Transverse colon (tissue), 4 donors: ENCODE measurements at places on chromosomes 7 and 10. TPM values are rescaled to one million over a fixed set of nuclear protein-coding genes. Genes with fewer than 3 reads are reported as not detected.

GRCh38 chr7:142637240-142637639 lies 112.0 kb upstream of the PRSS1 start:
- no peak overlapping the region for H3K4me3 ChIP-seq
- no peak overlapping the region for H3K27ac ChIP-seq
- DNase-seq = no peak
- H3K27me3 ChIP-seq = peaks cover 22% of the 10 kb centered on the region

DNA sequence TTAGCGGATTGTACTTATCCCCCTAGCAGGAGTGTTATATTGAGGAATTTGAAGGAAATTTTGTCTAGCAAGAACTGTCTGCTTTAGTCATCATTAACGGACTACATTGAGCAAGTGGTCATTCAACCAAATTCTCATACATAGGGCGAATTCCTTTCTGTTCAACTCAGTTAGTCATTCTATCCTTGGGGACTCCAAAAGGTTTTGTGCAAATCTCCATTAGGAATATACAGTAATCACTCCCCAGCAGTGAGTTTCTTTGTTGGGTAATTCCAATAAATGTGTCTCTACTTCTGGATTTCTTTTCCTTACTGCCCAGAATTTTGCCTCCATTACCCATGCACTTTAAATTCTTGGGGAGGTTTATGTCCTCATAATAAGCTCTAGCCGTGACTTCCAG lies 51.1 kb downstream of the EPDR1 start:
- H3K36me3 ChIP-seq = no peaks in the 10 kb centered on the region
- DNase-seq = no peak
- no peak overlapping the region for H3K27ac ChIP-seq
- no peaks in the 10 kb centered on the region for H3K27me3 ChIP-seq
- H3K4me1 ChIP-seq = no peaks in the 10 kb centered on the region

- peak overlapping the region; percentile 44 for H3K27ac ChIP-seq
- H3K27me3 ChIP-seq = no peaks in the 10 kb centered on the region
- no peak for DNase-seq
- H3K4me1 ChIP-seq = peaks cover 3% of the 10 kb centered on the region
Measured at GRCh38 chr10:95837783-95838182, 70.0 kb upstream of the CC2D2B start.

DNA sequence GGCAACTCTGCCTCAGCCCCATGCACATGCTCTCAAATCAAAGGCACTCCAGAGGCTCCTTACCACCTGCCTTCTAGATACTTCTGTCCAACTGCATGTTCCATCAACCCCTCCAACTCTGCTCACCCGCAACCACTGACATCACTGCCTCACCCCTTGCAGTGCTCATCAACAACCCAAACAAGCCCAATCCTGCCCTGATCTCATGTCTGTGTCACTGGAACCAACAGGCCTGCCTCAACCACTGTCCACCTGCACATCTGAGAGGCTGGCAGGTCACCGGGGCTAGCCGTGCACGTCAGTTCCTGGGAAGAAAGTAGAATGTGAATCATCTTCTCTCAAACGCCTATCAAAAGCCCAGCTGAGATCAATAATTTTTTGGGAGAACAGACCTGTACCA lies 33.3 kb downstream of the CTBP2 start:
- H3K4me1 ChIP-seq = peaks cover 32% of the 10 kb centered on the region
- no peaks in the 10 kb centered on the region for H3K36me3 ChIP-seq
- H3K27me3 ChIP-seq = no peaks in the 10 kb centered on the region
- no peak overlapping the region for H3K27ac ChIP-seq
- no peak overlapping the region for H3K4me3 ChIP-seq
- DNase-seq = no peak

The TMEM229A gene
- not detected for total RNA-seq

DNA sequence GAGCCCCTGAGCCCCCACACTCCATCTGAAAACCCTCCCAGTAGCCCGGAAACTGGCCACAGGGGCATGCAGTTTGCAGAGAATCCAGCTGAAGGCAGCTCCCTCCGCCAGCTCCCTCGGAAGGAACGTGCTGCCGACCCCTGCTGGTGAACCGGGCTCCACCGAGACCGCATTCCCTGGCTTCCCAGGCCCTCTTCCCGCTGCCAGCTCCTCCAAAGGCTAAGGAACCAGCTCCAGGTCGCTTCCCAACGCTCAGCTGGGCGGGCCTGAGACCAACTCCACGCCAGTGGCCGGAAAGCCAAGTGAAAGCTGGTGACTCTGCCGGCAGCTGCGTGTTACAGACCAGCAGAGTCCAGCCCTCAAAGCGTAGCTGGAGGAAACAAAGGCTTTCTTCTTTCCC lies 35.8 kb downstream of the GPER1 start:
- H3K4me1 ChIP-seq = peaks cover 6% of the 10 kb centered on the region
- peak; percentile 57 for DNase-seq
- H3K27ac ChIP-seq = peak overlapping the region; percentile 56
- H3K36me3 ChIP-seq = no peaks in the 10 kb centered on the region
- no peaks in the 10 kb centered on the region for H3K27me3 ChIP-seq

The PRSS1 gene
- not detected for total RNA-seq

DNA sequence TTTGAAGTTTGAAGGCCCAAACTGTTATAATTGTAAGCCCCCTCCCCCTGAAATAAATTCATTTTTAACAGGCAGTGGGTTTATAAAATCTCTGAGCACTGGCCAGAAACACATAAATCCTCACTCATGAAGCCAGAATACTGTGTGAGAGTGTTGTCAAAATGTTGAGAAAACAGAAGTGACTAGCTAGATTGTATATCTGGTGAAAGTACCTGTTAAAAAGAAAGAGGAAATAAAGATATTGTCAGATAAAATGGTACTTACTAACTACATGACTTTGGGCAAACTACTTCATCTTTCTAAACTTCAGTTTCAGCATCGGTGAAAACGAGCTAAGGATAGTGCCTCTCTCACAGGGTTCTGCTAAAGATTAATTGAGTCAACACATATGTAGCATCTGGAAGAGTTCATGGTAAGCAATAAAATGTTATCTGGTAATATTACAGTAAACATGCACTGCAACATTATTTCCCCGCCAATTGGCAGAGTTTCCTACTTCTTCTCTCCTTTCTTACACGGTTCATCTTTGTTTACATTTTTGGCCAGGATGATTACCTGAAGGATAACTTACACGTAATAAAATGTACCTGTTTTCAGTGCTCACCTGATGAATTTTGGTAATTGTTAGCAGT lies 202.5 kb upstream of the CHRM2 start:
- no peak for DNase-seq
- H3K4me3 ChIP-seq = no peak overlapping the region
- H3K27ac ChIP-seq = no peak overlapping the region
- no peaks in the 10 kb centered on the region for H3K27me3 ChIP-seq

The PRR15 gene
- total RNA-seq = 443 TPM

The MBL2 gene
- not detected for total RNA-seq

The HOXA7 gene
- 22.9 TPM for total RNA-seq

- peaks cover 5% of the 10 kb centered on the region for H3K4me1 ChIP-seq
- peak; percentile 52 for DNase-seq
- H3K27ac ChIP-seq = peak overlapping the region; percentile 50
- no peaks in the 10 kb centered on the region for H3K36me3 ChIP-seq
- H3K27me3 ChIP-seq = no peaks in the 10 kb centered on the region
Measured at GRCh38 chr10:24643679-24644209, 79.9 kb downstream of the ARHGAP21 start.

DNA sequence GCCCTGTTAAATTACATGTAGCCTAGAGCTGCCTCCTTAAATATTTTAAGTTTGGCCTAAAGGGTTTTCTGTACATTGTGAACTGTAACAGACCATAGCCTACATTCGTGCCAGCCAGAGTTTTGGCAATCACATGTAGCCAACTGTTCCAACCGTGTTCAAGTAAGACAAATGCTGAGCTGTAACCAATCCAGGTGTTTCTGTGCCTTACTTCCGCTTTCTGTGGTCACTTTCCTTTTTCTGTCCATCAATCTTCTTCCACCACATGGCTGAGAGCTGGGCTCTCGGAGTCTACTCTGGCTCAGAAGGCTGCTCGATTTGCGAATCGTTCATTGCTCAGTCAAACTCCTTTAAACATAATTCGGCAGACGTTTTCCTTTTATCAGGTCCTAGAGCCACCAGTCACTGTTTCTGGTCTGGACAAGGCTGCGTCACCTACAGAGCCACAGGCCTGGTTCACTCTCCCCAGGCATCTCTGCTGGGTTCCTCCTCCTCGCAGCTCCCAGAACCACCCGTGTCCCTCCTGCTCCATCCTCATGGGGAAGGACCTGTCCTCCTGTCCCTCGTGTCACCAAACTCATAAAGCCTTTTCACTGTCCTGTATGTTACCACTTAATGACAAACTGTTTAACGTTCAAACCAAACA lies 158.0 kb upstream of the RHEB start:
- no peaks in the 10 kb centered on the region for H3K36me3 ChIP-seq
- H3K4me3 ChIP-seq = no peak overlapping the region
- DNase-seq = no peak
- H3K27me3 ChIP-seq = no peaks in the 10 kb centered on the region
- H3K27ac ChIP-seq = no peak overlapping the region

DNA sequence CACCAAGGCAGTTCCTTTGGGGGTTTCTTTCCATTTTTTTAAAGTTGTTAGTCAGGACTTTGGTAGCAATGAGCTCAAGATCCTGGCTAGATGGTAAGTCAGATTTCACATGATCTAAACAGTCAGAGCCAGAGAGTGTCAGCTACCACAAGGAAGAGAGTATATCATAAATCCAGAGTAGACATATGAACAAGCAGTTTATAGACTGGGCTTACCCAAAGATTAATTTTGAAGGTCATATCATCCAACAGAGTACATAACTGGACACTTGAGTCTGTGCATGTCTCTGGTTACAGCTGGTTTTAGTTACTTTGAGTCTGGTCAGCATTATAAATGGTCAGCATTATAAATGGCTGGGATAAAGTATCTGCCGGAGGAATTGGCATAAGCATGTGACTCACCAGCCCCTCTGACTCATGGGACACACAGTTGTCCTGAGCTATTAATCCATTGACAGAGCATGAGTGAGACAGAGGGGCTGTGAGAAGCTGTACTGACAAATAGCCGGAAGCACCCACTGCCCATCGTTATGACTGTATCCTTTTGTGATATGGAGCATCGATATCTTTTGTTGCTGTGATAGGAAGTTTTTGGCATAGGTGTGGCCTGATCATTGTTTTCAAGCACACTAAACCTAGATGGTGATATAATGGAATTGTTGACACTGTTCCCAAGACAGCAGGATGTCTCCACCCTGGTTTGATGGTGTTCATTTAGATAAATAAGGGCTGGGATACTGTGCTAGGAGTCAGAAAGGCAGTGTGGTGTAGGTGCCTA lies 19.3 kb downstream of the PPP1R3C start:
- H3K4me3 ChIP-seq = no peak overlapping the region
- no peaks in the 10 kb centered on the region for H3K36me3 ChIP-seq
- H3K27ac ChIP-seq = peak overlapping the region; percentile 52
- no peak for DNase-seq
- H3K4me1 ChIP-seq = peaks cover 5% of the 10 kb centered on the region

GRCh38 chr10:69055241-69055640 lies 32.7 kb upstream of the SRGN start:
- no peak for DNase-seq
- no peak overlapping the region for H3K4me3 ChIP-seq
- no peaks in the 10 kb centered on the region for H3K4me1 ChIP-seq
- H3K27ac ChIP-seq = no peak overlapping the region
- no peaks in the 10 kb centered on the region for H3K27me3 ChIP-seq
- no peaks in the 10 kb centered on the region for H3K36me3 ChIP-seq

The CCDC71L gene
- total RNA-seq = 23.6 TPM

DNA sequence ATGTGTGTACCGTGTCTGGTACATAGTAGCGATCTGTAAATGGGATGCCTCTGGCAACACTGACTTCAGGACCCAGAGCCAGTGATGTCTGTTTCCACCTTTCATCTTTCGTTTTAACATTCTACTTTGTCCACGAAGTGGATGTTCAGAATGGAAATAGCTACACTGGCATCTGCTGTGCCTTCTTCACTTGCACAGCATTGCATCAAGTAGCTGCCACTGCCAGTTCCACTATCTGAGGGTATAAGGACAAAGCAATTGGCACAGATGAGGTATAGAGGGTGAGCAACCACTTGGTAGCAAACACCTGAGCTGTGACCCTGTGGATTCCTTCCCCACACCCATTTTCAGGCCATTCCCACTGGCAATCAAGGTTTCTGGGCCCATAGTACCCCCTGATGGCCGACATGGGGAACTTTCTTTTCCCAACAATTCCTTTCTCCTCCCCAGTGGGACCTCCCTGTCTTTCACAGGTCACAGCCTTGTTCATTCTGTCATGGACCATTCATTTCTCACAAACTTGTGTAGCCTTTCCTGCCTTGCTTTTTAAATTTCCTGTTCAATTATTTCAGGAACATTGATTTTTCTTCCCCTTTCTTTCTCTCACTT lies 4.0 kb downstream of the ITGA8 start:
- H3K36me3 ChIP-seq = no peaks in the 10 kb centered on the region
- H3K4me3 ChIP-seq = no peak overlapping the region
- no peaks in the 10 kb centered on the region for H3K4me1 ChIP-seq
- H3K27me3 ChIP-seq = peaks cover 37% of the 10 kb centered on the region

DNA sequence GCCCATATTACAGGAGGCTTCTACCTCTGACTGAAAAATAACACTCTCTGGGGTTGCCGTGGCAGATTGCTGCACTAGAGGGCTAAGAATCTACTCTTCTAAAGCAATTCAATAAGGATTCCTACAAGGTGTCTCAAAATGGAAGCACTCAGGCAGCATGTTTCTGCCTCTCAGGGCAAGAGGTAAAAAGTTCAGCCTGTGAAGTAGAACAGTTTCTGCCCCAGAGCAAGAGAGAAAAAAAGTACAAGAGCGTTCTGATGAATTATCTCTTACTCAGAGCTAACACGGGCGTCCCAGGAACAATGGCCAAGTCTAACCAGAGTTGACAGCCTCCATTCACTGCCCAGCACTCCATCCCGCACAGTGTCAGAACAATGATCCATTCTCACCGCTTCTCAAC lies 71.3 kb upstream of the TES start:
- H3K36me3 ChIP-seq = no peaks in the 10 kb centered on the region
- H3K27me3 ChIP-seq = no peaks in the 10 kb centered on the region
- no peak for DNase-seq
- H3K4me1 ChIP-seq = no peaks in the 10 kb centered on the region
- no peak overlapping the region for H3K4me3 ChIP-seq

GRCh38 chr7:136194878-136195277 lies 217.7 kb upstream of the MTPN start:
- DNase-seq = no peak
- no peaks in the 10 kb centered on the region for H3K4me1 ChIP-seq
- no peaks in the 10 kb centered on the region for H3K36me3 ChIP-seq
- no peak overlapping the region for H3K27ac ChIP-seq
- no peaks in the 10 kb centered on the region for H3K27me3 ChIP-seq
- no peak overlapping the region for H3K4me3 ChIP-seq

DNA sequence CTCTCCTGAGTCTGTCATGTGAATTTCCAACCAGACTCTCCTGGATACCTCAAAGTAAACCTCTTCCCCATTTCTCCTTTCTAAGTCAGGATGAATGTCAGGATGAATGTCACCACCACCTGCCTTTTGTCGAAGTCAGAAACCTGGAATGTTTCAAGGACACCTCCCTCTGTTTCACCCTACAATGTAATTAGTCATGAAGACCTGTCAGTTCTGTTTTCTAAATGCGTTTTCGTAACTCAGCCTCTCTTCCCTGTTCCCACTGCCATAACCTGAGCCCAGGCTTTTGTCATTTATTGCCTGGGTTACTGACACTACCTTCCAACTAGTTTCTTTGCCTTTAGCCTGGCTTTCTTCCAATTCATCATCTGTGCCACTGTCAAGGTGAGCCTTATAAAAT lies 5.5 kb upstream of the STN1 start:
- no peaks in the 10 kb centered on the region for H3K27me3 ChIP-seq
- no peak for DNase-seq
- H3K36me3 ChIP-seq = no peaks in the 10 kb centered on the region
- no peak overlapping the region for H3K4me3 ChIP-seq
- H3K4me1 ChIP-seq = peaks cover 46% of the 10 kb centered on the region
